ENCODE measurements at places on chromosomes 7 and 10.

DNA sequence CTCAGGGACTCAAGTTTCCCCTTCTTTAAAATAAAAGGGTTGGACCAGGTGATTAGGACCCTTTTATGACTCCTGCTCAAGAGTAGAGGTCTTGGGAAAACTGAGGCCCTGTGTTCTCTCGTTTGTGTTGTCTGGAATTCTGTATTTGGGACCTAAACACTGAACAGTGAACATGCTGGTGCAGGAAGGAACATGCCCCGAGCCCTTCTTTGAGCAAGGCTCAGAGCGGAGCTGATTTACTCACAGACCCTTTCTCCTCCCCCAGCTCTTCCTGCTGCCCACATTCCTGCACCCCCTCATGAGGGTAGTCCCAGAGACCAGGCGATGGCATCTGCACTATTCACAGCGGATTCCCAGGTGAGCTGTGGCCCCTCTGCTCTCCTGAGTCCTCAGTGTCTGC is 14.2 kb downstream of the ZKSCAN1 start:
- DNase-seq, result no peak

GRCh38 chr7:30989008-30989823 is 25.5 kb downstream of the GHRHR start:
- no peak for DNase-seq

GRCh38 chr7:133268355-133268754 is 15.5 kb downstream of the EXOC4 start:
- DNase-seq, result no peak

DNA sequence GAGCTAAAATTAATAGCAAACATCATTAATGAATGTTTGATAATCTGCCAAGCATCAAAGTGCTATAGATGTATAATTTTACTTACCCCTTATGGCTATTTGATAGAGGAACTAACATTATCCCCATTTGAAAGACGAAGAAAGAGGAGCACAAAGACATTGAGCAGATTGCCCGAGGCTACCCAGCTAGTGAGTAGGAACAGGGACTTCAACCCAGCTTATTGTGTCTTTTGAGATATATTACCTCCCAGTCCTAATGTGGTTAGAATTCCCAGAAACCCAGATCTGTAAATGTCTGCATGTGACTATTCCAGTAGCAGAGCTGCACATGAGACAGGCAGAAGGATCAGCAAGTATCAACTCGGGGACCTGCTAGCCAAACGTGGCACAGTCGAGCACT is 160.1 kb upstream of the AOAH start:
- no peak for DNase-seq

DNA sequence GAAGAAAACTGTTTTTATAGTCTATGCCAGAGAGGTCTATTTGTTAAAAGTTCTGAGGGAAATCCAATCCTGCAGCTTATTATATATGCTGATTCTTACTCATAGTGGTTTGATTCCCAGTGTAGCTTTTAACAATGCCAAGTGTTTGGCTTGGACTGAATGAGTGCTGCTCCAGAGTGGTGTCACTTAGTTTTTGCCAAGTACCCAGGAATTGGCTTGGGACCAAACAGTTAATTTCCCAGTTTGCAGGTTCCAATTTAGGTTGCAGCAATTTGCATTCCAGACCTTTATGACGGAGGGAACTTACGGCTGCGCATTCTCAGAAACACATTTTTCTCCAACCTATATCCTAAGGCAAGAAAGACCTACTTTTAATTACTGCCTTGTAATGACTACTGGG is 32.4 kb downstream of the NSUN6 start:
- no peak for DNase-seq

- DNase-seq, result no peak
Observed at GRCh38 chr10:23047201-23048050, 48.0 kb upstream of the MSRB2 start.
